Glutamatergic neuron (in vitro differentiated cells): ENCODE measurements at places on chromosomes 1 and 21. TPM values are rescaled to one million over a fixed set of nuclear protein-coding genes. Genes with fewer than 3 reads are reported as not detected.
A peak's percentile ranks its signal among the peaks of the same experiment; 100 is the strongest.

Gene NMNAT2
- 76.4 TPM for total RNA-seq

DNA sequence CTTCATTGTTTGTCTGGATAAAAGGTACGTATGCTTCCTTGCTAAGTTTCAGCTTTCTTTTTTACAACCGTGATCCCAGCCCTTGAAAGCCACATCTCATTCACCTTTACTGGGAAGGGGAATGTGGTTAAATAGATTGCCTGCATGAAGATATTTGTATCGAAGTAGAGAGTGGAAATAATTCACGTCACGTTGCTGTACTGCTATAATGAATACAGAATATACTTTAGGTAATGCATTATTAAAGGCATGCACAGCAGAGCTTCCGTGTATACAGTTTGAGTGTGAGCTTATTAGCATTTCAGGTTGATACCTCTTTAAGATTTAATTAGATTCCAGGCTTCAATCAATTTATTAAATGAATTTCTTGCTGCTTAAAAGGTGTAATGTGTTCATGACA lies 153.8 kb downstream of the HHAT start:
- no peak for DNase-seq

Gene CD5L
- not detected for total RNA-seq

DNA sequence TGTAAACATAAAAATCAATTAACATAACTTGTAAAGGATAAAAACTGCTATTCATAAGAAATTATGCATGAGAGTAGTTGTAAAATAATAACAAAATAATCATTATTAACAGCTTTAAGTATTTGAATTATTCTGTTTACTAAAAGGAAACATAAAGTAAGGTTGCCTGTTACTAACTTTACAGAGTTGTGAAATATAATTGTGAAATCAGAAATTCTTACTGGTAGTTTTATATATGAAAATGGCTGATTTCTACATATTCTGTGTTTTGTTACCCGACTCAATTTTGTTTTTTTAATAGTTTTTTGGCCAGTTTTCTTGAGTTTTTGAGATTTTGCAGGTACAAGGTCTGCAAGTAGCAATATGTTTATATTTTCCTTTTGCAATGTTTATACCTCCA lies 27.8 kb downstream of the FNBP1L start:
- no peak for DNase-seq

DNA sequence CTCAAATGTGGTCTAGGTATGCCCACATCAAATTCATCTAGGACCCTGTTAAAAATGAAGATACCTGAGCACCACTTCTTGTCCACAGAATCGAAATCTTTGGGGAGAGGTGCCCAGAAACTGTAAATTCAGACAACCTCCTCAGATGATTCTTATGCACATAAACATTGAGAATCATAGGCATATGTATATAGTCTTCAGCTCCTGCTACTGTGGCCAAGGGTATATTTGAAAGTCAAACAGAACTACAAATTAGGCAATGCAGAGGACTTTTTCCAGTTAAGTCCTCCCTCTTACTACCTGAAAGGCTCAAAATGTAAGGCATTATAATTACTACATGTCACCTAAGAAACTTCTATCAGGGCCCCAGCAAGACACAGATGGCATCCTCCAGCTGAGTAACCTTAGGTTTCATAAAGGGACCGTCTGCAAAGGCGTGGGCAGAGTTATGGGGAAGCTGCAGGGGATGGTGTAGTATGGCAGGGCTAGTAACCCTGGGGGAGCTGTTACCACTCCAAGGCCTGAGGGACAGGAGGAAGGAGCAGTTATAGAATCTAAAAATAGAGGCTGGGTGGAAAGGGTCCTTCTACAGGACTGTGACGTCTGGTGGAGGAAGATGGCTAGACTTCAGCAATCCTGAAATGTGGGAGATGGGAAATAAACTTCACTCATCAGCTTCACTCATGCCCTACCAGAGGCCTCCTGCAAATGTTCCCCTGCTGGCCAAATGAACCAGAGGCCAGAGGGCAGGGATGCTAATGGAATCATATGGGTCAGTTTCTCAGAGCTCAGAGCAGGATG lies 46.3 kb downstream of the DAB1 start:
- DNase-seq: no peak

DNA sequence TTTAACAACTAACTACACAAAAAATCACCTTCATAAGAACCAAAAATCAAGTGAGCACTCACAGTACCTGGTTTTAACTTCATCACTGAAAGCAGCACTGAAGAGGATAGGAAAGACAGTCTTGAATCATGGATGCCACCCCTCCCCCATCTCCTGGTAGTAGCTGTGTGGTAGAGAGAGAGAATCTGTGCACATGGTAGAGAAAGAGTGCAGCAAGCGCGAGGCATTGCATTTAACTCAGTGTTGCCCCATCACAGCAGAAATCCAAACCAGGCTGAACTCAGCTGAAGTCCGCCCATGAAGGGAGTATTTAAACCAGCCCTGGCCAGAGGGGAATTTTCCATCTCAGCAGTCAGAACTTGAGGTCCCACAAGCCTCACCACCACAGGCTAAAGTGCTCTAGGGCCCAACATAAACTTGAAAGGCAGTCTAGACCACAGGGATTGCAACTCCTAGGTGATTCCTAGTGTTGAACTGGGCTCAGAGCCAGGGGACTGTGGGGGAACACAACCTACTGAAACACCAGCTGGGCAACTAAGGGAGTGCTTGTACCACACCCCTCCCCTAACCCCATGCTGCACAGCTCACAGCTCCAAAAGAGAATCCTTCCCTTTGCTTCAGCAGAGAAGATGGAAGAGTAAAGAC lies 38.4 kb downstream of the VAV3 start:
- DNase-seq: no peak

DNA sequence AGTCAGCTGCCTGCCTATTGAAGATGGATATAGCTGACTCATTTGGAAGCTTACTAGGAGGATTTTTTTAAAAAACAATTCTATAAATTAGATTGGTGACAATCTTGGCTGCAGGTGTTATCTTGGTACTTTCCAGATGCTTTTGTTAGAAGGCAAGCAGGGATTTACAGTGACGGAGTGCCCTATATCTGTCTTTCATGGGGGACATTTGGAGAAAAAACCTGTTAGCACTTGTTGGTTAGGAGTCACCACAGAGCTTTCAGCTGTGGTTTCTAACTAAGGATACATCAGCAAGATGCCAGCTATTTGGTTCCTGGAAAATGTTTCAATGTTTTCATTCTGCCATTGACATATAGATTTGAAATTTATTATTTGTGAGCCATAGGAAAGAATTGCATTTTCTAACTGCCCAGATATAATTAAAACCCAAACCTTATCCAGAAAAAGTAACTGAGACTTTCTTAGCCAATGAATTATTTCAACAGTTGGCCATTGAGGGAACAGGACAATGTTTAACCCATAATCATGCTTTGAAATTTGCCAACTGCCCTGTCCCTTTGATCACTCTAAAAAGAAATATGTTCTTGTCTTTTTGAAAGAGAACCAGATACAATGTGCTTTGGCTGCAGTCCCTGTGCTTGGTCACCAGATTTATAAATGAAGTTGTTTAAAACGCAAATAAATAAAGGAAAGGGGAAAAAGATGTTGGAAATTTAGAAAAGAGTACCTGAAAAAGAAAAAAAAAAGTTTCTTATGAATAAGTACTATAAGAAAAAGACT lies 761.0 kb upstream of the CXADR start:
- no peak for DNase-seq

DNA sequence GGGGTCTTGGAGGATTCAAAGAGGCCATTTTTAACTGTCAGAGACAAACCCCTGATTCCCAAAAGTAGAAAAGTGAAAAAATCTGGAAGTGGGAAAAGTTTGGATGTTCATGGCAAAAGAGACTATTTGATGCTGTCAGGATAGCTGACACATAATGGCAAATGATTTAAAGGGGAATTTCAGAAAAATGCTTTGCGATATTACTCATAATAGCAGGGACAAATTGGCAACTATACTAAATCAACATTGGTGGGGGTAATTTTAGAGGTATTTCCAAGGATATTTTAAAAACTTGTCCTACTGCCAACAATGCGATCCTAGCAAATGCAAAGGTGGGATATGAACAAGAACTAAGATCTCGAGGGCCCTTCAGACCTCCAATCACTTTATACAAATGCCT lies 5.3 kb upstream of the GSTM4 start:
- DNase-seq: no peak

Gene FBLIM1
- 29.9 TPM for total RNA-seq

GRCh38 chr21:42348762-42349161 lies 2.0 kb downstream of the TFF2 start:
- DNase-seq: no peak

Gene CSMD2
- 0.27 TPM for total RNA-seq

- DNase-seq: no peak
These were observed 119.9 kb downstream of the ACBD6 start for GRCh38 chr1:180382326-180383115.

- DNase-seq: no peak
These were observed 27.5 kb upstream of the SLAMF6 start for GRCh38 chr1:160550572-160551034.

DNA sequence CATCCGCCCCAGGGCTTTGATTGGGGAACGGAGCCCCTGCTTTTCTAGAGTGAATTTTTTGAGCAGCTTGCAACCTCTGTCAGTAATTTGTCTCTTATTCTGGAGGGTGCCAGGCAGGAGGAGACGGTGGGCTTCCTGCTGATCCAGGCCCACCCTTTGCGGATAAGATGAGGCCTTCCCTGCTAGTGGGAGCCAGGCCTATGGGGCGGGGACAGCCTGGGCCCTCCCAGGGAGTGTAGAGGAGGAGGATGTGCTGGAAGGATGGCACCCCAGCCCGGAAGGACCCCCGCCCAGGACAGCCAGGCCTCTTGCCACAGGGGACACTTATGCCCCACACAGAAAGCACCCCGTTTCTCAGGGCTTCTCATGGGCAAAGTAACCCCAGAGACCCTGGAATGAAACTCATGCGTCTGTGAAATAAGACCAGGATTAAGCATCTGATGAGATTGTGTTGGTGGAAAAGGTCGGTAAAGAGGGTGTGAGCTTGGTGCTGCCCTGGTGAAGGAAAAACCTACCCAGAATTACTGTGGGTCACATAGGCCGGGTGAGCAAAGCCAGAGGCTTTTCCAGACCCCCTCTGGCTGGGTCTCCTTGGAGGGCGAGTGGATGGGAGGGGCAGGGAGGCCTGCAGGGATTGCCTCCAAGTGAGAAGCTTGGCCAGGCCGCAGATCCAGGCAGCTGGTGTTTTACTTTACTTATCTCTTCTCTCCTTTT lies 118.7 kb downstream of the SIK1 start:
- DNase-seq: peak; percentile 13
